Activated CD4-positive, alpha-beta T cell treated with anti-CD3 and anti-CD28 coated beads, Interleukin-2, amount 50 U/mL, for 4 hours (primary cell): ENCODE measurements at places on chromosomes 16 and 17.

GRCh38 chr16:72666267-72666666, 381.7 kb downstream of the ZFHX3 start:
- DNase-seq: no peak

DNA sequence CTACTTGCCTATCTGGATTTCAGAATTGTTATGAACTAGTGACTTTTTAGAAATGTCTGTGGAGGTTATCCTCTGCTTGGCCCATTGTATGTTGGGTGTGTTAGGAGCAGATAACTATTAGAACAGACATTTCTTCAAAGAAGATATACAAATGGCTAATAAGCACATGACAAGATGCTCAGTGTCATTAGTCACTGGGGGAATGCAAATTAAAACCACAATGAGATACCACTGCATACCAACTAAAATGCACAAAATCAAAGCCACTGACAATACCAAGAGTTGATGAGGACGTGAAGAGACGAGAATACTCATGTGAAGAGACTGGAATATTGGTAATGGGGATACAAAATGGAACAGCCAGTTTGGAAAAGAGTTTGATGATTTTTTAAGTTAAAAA, 39.2 kb downstream of the CEP112 start:
- no peak for DNase-seq

DNA sequence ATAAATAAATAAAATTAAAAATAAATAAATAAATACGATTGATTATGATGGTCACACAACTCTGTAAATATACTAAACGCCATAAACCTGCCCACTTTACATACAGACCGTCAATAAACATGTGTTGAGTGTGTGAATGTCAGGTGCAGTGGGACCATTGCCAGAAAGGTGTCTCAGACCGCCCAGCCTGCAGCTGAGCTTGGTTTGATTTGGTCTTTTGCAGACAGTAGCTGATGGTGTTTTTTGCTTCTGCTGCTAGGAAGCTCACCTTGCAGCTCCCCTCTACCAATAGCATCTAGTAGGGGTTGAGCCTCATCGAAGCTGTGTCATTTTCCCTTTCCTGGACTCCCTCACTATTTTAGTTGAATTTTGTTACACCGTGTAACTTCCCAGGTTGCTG, 23.5 kb downstream of the UBALD1 start:
- no peak for DNase-seq

DNA sequence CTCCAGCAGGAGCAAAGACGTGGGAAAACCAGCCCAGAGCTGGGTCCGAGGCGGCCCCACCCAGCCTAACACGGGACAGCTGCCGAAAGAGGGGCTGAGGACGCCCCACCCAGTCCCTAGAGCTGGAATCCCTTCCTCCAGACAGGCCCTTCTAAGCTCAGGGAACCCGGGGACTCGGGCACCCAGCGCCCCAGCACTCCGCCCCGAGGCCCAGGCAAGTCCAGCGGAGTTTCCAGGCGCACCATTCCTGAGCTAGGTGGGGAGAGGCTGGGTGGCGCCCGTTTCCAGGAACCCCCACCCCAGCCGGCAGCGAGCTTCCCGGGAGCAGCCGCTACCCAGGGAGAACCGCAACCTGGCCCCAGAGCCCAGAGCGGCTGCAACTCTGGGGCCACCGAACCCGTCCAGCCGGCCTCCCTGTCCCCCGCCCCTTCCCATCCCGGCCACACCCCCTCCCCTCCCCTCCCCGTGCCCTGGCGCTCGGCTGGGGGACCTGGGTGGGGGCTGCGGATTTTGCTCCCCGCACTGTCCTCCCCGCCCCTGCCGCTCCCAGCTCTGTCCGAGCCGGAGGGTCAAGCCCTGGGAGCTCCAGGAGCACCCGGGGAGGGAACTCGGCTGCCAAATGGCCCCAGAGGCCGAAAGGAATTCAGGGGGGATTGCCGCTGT, 536 bp downstream of the TMC6 start:
- no peak for DNase-seq

- no peak for DNase-seq
These were observed 83.0 kb downstream of the CDC27 start for GRCh38 chr17:47106130-47106529.

- DNase-seq: no peak
These were observed 19.0 kb upstream of the PMP22 start for GRCh38 chr17:15284107-15284506.

GRCh38 chr17:64162554-64162953, 32.6 kb upstream of the ERN1 start:
- DNase-seq: no peak

DNA sequence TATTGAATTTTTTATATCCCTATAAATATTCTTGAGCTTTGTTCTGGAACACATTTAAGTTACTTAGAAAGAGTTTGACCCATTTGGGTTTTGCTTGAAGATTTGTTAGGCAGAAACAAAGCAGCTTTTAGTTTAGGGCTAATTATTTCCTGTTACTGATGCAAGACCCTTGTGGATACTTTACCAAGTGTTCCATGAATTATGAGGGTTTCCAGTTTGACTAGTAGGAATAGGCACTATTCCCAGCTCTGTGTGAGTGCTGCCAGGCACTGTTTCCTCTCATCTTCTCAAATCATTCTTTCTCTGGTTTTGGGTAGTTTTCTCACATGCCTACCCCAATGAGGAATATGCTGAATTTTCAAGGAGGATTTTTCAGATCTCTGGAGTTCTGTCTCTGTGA, 80.0 kb downstream of the SPACA3 start:
- DNase-seq: no peak

DNA sequence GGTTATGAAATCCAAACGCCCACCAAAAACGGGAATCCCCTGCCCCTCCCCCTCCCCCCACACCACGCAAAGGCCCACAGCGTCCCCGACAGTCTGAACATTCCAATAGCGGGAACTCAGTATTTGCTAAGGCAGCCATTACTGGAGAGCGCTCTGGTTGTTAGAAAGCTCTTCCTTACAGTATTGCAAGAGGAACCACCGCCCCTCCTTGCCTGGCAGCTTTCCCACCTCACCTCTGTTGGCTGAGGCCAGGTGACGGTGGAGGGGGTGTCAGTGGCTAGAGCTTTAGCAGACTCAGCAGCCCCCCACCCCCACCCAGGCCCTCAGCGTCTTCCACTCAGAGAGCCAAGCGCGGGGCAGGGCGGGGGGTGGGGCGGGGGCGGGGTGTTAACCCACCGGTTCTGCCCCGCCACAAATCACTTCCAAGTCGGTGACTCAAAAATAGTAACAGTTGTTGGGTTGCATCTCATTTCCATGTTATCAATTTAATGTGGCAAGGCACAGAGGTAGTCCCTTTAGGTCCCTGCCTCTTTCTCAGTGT, 2.2 kb upstream of the PLEKHH3 start:
- no peak for DNase-seq

DNA sequence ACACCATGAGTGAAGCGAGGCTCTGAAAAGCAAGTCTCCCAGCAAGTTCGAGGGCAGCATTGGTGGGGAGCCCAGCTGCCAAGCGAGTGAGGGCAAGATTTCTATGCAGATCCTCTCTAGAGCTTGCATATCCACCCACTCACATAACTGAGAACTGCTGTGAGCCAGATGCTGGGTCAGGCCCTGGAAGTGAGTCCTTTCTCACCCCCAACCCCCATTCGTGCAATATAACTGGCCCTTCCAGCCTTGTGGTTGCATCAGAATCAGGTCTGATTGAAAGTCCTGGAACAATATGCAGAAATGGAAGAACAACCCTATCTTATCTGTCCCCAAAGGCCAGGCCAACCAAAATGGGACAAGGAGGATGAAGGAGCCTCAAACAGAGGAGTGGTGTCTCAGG, 146.6 kb downstream of the IRX5 start:
- DNase-seq: no peak

DNA sequence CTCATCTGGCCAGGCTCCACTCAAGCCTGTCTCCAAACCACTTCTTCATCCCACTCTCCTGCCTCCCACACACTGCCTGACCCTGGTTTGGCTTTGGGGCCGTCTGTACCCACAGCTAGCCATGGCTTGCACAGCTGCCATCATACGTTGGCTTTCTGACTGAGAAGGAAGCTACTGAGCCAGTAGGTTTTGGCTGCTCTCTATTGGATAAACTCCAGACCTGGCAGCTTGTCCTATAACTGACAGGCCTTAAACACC, 3.9 kb downstream of the MIF4GD start:
- no peak for DNase-seq

GRCh38 chr16:50282955-50283631, 16.7 kb downstream of the ADCY7 start:
- no peak for DNase-seq

DNA sequence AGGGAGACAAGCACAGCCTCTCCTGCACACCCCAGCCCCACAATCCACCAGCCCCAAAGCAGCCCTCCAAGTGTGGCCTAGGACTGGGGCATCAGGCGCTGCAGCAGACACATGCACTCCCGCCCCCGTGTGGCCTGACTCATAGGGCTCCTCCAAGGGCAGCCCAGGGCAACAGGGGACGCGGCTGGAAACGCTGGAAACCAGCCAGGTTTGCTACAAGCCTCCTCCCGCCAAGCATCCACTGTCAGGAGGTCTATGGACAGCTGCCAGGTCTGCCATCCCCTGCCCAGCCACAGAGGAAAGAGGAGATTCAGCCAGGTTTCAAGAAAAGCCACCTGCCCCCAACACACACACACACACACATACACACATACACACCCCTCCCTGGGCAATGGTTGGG, 25.8 kb downstream of the SRCIN1 start:
- DNase-seq: no peak

DNA sequence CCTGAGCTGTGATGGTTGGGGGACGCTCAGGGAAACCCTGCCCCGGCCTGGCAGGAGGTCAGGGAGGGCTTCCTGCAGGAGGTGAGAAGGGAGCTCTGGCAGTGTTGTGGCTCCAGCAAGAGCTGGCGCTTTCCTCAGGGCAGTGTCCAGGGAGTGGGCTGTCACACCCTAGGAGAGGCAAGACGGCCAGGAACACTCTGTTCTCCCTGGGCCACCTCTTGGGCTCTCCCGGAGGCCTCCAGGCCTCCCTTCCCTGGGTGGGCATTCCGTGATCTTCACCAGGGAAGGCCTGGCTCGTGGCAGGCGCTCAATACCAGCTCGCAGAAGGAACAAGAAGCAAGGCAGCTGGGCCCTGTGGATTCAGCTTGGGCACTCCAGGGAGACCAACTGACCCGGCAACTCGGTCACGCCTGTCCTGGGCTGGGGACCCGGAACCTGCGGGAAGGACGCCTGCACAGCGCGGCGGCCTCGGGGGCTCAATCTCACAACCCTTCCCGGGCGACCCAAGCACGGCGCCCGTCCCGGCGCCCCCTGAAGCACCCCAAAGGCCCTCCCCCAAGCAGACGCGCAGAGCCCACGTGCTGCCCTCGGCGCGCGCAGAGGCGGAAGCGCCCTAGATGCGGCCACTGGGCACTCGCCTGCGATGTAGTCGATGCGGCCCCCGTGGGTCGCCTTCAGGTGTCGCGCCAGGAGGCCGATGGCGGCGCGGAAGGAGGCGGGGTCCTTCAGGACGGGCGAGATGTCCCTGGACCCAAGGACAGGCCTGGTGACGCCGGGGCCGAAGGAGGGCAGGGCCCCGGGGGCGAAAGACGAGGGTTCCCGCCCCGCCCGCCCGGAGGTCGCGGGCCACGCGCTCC, 588 bp downstream of the APRT start:
- DNase-seq: peak; percentile 57

DNA sequence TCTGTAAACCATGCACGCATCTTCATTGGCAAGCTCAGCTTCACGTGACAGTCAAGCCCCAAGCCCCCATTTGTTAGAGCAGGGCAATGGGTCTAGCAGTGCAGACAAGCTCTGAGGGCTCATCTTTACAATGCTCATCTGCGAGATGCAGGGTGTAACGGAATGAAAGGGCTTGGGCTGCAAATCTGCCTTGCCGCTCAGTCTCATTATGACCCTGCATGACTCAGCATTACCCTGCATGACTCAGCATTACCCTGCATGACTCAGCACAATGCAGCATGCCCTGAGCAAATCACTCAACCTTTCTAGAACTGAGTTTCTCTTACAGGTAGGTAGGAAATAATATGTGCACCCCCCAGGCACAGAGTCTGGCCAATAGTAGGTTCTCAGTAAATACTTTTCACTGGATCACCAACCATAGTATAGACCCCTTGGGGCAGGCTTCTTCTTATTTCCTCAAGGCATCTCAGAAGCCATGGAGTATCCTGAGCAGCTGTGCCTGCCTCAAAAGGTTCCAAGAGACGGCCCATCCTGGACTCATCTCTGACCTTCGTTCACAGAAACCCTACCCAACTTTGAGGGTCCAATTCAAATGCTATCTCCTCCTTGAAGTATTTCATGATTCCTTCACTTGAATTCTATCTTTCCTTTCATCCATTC, 391.3 kb upstream of the CDH5 start:
- DNase-seq: no peak

DNA sequence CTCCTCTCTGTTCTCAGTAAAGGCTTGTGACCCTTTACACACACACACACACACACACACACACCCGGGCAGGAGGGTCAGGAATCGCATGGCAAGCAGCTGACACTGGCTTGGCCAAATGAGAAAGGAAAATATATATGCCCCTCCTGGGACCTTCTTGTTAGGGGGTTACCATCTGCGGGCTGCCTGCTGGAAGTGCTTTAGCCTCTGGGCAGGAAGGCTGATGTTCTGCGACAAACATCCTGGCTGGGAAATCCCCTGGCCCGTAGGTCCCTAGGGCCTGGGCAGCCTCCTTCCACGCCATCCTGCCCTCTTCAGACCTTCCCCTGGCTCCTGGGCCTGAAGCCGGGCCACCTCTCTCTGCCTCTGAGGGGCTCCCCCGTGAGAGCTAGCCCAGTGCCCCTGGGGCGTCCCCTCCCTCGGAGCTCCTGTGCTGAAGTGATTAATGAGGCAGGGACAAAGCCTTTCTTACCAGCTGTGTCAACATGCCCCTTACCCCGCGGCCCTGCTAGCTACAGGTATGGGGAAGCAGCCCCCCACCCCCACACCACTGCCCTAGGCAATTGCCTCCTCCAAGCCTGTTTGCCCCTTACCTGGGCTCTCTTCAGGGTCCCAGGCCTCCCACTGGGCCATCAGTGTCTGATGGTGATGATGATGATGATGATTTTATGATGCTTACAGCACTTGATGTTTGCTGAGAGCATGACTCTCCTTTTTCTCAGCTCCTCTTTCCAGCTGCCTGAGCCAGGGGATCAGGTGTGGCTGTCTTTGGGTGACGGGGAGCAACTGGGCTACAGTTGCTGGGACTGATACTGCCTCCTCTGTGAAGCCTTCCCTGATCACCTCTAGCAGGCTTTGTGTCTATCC, 32.8 kb upstream of the ETV4 start:
- no peak for DNase-seq
